Urinary bladder (tissue), 4 donors: ENCODE measurements at places on chromosomes 7 and 10. TPM values are rescaled to one million over a fixed set of nuclear protein-coding genes. Genes with fewer than 3 reads are reported as not detected.

Gene EGR2
- 2.3 TPM for total RNA-seq

Gene TFAM
- 30.8 TPM for total RNA-seq

Gene EIF5AL1
- 0.11 TPM for total RNA-seq

- DNase-seq, result no peak
Measured at GRCh38 chr7:155071121-155071651, 1.1 kb downstream of the HTR5A start.

- DNase-seq, result no peak
Measured at GRCh38 chr7:2198760-2199159, 34.0 kb downstream of the MAD1L1 start.

- DNase-seq, result no peak
Measured at GRCh38 chr10:5583525-5584175, 58.9 kb downstream of the CALML3 start.

- no peak for DNase-seq
Measured at GRCh38 chr7:95394370-95394769, 1.8 kb downstream of the PON3 start.

DNA sequence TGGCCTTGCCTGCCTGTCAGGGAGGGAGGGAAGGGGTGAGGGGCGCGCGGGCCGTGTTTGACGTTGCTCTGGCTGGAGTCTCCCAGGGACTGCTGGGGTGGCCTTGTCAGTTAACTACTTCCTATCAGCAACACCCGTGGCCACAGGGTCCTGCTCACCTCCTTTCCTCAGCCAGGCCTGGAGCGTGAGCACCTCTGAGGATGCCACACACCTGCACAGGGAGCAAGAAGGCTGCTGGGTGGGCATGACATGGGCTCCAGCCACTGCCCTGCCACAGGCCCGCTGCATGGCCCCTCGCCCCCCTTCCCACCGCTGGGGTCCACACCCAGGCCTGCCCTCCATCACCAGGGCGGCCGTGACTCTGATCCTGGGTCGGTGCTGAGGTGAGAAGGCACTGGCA lies 212.4 kb downstream of the ELFN1 start:
- DNase-seq, result no peak

- no peak for DNase-seq
Measured at GRCh38 chr10:74746813-74747212, 79.6 kb upstream of the KAT6B start.

DNA sequence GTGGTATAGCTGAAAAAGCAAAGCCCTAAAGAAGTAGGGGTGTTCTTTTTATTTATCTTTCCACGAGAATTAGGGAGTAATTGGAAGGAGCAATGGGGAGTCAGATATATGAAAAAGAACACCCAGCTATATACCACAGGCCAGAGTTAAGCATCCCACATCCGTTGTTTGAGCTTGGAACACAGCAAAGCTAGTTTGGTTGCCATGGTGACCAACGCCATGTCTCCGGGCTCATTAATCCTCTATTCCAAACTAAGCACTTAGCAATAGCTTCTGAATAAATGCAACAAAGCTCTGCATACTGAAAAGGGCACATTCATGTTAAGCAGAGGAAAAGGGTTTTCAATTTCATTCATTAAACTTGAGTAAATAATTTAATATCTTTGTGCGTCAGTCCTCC lies 23.5 kb downstream of the ASB4 start:
- peak; percentile 23 for DNase-seq

DNA sequence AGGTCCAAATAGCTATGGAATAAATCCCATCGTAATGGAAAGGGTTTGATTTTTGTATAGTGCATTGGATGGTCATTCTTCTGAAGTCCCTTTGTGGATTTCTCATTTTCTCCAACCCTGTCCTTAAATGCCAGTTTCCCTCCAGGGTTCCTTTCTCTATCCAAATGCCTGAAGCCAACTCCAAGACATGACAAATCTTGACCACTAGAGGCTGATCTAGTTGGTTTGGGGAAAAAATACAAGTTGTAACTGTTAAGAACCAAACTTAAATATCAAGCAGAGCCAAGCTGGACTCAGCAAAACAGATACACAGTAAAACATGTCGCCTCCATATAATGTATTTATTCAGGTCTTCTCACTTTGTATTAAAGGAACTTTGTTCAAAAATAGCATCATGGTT lies 28.7 kb downstream of the FRMD4A start:
- DNase-seq, result no peak

DNA sequence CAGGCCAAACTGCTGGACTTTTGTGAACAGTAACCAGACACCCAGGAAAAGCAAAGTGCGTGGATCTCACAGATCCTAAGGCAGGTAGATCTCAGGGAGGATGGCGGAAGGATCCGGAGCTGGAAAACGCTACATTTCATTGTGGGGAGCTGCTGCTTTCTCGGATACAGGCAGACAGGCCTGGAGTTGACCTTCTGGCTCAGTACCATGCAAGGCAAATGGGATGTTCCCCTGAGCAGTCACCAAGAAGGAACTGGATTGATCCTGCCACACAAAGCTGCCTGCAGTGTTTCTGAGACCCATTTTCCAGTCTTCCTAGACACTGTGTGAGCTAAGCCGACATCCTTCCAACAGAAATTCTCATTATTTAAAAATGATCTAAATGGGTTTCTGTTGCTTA lies 65.5 kb downstream of the ZRANB1 start:
- no peak for DNase-seq

- DNase-seq, result no peak
Measured at GRCh38 chr7:155455776-155456737, 1.9 kb upstream of the EN2 start.

DNA sequence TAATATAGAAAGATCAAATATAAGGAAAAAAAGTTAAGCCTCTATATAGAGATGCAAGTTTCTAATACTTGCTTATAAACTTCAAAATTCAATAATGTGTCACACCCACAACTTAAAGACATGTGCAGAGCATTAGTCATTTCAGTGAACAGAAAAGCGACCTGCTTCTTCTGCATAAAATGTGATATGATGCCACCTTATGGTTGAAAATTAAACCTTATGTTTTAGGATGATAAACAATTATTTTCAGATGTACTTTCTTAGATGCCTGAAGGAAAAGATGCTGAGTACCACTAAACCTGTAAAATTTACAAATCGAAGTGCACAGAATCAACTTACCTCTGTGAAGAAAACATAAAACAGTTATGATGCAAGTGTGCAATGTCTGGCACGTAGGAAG lies 96.0 kb downstream of the MTERF1 start:
- peak; percentile 6 for DNase-seq
